ENCODE measurements at places on chromosomes 16 and 17.

DNA sequence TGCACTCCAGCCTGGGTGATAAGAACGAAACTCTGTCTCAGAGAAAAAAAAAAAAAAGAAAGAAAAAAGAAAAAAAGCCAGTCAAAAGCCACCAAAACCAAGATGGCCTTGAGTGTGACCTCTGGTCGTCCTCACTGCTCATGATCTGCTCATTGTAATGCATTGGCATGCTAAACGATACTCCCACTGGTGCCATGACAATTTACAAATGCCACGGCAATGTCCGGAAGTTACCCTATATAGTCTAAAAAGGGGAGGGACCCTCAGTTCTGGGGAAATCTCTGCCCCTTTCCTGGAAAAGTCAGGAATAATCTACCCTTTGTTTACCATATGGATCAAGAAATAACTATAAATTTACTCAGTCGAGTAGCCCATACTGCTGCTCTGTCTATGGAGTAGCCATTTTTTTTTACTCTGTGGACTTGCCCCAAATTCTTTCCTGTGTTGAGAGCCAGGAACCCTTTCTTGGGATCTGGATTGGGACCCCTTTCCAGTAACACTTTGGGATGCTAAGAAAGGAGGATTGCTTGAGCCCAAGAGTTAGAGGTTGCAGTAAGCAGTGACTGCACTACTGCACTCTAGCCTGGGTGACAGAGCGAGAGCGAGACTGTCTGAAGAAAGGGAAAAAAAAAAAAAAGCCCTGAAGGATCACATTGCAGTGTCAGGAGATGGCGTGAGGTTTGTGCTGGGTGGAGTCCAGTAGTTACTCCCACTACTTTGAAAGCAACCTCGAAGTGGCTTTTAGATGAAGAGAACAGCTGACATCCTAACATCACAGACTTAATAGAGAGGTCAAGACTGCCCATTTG, 3.7 kb upstream of the TMEM231 start:
- no peak for DNase-seq

DNA sequence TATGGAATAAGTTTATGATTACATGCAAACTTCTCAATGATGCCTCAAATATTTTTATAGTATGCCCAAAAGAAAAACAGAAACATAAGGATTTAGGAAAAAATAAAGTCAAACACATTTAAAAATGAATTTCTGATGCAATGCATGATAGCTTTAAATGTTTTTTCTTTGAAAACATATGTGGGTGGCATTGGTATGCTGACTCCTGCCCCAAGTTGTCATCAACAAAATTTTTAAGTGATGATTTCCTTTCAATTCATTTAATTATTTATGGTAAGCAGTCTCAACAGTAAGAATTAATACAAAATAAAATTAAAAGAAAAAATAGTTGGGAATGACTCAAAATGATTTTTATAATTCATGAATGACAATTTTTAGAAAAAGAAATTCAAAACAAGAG, 104.9 kb downstream of the CEP112 start:
- DNase-seq, result no peak

GRCh38 chr17:57938061-57938502, 17.1 kb downstream of the CUEDC1 start:
- no peak for DNase-seq

GRCh38 chr17:29073520-29073919, 30.6 kb downstream of the PIPOX start:
- no peak for DNase-seq

DNA sequence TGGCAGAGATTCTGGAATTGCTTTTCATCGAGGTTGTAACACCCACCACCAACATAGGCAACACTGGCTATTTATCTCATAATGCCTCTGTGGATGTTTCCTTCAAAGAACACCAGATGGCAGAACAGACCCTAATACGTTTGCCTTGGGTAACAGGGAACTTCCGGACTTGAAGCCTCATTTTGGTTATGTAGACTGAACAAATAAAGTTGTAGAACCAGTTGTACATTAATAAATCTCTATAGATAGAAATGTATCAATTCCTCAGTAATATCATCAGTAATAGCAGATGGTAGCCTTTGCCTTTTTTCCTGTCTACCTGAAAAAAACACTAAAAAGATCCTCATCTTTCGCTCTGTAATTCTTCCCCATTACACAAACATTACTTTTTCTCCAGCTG, 25.9 kb upstream of the APOH start:
- peak; percentile 76 for DNase-seq

DNA sequence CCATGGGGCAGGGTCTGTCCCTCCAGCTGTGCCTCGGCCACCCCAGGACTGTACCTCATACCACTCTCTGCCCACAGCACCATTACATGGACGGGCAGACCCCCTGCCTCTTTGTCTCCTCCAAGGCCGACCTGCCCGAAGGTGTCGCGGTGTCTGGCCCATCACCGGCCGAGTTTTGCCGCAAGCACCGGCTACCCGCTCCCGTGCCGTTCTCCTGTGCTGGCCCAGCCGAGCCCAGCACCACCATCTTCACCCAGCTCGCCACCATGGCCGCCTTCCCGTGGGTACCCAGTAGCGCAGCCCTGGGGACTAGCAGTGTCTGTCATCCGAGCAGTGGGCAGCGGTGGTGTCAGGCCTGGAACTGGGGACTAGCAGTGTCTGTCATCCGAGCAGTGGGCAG, 2.6 kb upstream of the RHBDL1 start:
- no peak for DNase-seq

DNA sequence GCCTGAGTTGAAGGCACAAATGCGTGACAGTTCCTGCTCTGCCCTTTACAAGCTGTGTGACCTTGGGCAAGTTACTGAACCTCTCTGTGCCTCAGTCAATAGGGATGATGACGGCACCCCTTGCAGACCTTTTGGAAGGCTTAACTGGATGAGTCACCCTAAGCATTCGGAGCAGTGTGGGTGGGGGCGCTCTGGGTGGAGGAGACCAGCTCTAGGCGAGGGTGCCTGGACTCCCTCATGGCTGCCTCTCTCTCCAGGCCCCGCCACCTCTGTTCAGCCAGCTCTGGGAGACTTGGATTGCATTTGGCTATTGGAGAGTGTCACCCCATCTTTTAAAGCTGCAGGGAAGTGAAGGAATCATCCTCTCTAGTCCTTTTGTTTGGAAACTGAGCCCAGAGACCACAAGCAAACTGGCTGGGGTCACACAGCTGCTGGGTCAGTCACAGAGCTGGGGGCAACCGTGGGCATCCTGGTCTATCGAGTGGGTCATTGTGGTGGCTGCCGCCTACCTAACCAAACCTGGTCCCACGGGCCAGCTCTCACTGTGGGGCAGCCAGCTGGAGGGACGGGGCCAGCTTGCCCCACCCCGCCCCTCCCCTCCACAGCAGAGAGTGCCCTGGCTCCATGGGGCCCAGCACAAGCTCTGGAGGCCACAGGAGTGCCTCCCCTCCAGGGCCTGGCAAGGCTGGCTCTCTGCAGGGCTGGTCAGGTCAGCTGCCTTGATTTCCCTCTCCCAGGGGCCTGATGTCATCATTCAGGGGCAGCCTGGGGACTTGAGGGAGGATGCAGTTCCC, 20.2 kb upstream of the GSE1 start:
- DNase-seq, result no peak

GRCh38 chr16:86554917-86555703, at the start of gene MTHFSD:
MTHFSD (minus strand) TSS chr16:86555235; CDS start chr16:86555184, 51 bp downstream.
- peak; percentile 93 for DNase-seq

DNA sequence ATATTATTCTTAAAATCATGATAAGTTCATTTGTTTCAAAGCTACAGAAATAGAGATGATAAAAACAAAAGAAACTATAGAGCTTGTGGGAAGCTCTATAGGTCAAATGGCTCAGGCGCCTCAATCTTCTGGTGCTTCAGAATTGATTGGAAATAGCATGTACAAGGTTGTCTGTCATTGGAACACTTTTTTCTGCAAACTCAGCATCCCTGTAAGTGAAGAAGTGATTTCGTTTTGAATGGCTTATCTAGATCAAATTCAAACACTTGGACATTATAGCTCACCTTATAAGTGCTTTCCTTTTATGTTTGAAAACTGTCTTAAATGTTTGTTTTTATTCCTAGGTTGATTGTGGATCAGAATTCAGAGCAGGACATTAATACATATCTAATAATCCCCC, 103.7 kb downstream of the SKAP1 start:
- no peak for DNase-seq

DNA sequence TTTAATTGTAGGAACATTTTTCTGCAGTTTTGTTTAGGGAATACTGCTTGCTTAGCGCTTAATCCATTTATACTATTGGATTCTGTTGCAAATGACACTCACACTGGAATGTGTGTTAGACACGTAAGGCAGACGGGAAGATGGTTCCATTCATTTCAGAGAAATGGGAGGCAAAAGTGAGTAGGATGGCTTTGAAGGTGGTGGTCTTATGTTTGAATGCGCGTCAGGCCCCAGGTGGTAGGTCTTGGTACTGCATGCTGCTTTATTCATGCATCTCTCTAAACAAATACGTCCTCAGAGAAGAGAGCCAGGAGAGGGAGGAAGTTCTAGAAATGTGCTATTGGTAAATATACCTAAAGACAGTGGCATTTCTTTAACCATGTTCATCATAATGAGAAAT, 997.6 kb upstream of the RBFOX1 start:
- DNase-seq, result peak; percentile 3

- DNase-seq, result no peak
These were observed 35.8 kb downstream of the TEKT5 start for GRCh38 chr16:10658943-10659342.
